Fibroblast of skin of left quadriceps (primary cell): ENCODE measurements at places on chromosomes 3 and 15.
A peak's percentile ranks its signal among the peaks of the same experiment; 100 is the strongest.

GRCh38 chr3:128343287-128344051 lies 123.2 kb downstream of the DNAJB8 start:
- peak; percentile 34 for DNase-seq

GRCh38 chr3:88690287-88690686 lies 417.1 kb upstream of the EPHA3 start:
- DNase-seq: no peak

GRCh38 chr3:119894195-119894594 lies 112.3 kb downstream of the NR1I2 start:
- no peak for DNase-seq

DNA sequence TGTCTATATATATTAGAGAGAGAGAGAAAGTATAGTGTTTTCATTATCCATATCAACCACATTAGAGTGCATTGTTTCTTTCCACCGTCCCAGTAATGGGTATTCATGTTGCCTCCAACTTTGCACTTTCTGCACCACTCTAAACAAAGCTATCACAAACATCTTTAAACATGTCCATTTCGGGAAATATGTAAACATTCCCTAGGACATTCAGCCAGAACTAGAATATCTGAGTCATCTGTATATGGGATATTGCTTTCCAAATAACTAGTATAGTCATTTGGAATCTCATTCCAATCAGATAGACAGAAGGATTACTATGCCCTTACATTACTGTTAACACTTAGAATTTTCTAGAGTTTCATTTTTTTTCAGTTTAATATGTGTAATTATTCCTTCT lies 914.9 kb upstream of the EPHA6 start:
- no peak for DNase-seq

GRCh38 chr15:39884351-39884750 lies 35.7 kb downstream of the GPR176 start:
- no peak for DNase-seq

DNA sequence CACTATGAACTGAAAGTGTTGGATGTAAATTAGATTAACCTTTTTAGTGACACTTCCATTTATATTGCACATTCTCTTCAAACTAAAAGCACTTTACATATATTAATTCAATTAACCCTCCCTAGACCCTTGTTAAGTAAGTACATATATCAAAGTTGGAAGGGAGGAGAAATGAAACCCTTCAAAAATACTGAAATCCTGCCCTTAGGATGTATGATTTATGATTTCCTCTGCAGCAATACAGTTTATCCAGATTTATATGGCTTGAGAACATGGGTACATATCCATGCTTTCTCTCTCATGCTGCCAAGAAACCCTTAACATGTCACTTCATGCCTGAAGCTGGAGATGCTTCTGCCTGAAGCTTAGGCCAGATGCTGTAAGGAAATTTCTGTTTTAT lies 11.0 kb downstream of the CLSTN2 start:
- DNase-seq: no peak

DNA sequence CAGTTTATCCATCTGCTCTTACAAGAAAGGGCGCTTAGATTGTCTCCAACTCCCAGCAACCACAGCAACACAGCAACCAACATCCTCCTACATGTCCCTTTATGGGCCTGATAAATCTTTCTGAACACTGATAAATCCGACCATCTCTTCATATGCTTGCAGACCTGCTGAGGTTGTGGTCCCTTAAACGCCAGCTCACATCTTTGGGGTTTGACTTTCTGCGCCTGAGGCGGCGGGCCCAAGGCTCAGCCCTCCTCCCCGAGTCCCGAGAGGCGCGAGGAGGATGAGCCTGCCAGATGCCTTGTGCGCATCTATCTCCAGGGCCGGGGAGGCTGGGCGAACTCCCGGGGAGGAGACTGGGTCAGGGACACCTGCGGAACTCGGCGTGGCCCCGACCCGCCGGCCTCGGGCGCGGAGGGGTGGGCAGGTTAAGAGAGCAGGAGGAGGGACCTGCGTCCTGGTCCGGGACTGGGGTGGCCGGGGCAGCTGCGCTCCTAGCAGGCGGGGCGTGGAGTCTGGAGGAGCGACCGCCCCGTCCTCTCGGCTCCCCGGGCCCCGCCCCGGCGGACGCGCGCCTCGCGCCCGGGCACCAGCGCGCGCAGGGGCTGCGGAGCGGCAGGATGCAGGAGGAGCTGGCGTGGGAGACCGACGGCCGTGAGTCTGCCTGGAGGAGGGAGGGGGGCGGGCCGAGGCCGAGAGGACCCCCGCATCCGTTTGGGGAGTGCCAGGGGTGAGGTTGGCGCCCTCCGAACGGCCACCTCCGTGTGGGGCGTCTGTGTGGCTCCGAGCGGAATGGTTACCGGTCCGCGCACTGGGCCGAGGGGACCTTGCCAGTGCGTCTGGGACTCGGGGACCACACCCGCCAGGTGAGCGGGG lies at the start of gene ANKDD1A:
TSS of gene ANKDD1A (plus strand) at position 592 of the 876 bp plus-strand sequence. CDS start at position 621, 29 bp downstream.
- DNase-seq: no peak
